Stimulated activated CD8-positive, alpha-beta memory T cell treated with anti-CD3 and anti-CD28 coated beads, Interleukin-2, amount 100 ng/mL, for 1 hour (primary cell): ENCODE measurements at places on chromosomes 5 and 9.

DNA sequence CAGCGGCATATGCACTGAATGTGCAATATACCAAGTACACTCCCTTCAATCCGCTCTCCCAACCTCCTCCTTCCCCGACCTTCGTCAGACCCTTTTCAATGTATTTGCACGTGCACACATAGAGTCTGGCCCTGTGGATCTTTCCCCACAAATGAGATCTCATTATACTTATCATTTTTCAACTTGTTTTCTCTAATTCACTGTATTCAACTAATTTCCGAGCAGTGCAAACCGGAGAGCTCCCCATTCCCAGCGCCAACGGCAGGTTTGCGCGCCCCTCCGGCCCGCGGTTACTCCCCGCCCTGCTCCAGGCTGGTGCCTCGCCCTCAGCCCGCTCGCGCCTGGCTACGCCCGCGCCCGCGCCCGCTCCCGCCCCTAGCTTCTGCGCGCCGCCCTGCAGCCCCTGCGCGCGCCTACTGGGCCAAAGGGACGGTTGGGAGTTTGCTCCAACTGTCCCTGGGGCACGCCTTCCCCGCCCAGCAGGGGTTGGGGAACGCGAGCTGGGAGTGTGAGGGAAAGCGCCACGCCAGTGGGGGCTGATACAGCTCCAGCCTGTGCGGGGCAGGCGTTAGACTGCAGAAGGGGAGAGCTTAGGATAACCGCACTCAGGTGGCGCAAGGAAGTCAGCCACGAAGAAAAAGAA is 3.3 kb upstream of the CDC20B start:
- no peak for DNase-seq

DNA sequence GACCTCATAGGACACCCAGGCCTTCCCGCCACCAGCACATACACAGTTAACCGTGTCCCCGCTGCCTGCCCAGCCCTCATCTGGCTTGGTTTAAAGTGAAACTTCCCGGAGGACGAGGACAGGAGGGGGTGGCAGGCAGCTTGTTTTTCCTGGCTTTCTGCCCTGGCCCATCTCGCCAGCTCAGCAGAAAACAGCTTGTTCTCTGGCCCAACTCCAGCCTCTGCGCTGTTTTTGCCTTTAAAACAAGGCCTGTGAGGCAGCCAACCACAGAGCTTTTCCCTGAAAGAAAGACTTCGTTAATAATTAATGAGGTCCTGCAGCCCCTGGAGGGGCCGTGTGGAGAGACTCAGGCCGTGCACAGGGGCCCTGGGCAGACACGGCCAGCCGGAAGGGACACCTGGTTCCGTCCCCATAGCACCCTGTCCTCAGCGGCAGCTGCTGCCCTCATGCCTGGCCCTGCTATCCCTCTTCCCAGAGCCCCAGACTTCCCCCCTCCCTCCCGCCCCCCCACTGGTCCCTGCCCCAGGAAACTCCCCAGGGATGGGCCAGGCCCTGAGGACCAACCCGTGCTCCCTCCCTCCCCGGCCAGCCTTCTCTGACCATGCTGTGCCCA is 108.7 kb downstream of the RXRA start:
- no peak for DNase-seq

GRCh38 chr5:52476346-52476745 is 311.4 kb upstream of the ITGA1 start:
- no peak for DNase-seq

- no peak for DNase-seq
These were observed 159.1 kb downstream of the ERCC6L2 start for GRCh38 chr9:96034553-96035122.

DNA sequence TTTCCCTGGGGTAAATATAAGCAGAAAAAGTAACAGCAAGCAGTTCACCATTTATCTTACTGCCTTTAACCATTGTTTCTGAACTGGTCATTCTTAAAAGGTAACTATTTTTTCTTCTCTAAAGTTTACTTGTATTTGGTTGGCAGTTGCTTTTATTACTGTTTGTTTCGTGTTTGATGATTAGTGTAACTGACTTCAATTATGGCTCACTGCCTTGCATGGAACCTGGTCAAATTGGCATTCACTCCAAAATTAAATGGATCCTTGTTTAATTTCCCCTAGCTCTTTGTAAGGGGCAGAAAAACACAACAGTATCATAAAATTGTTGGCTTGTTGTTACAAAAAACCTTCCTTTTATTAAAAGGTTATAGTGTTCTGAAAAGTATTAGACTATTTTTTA is 1723.9 kb upstream of the CDH6 start:
- no peak for DNase-seq

- DNase-seq, result no peak
These were observed 65.0 kb downstream of the PPP2R2B start for GRCh38 chr5:146813346-146814157.

- DNase-seq, result no peak
These were observed 367.7 kb upstream of the PRR16 start for GRCh38 chr5:120096413-120096812.
